Hematopoietic multipotent progenitor cell treated with erythropoietin and hydrocortisone succinate and interleukin-3 and kit ligand, for 8 days (in vitro differentiated cells): ENCODE measurements at places on chromosomes 16 and 17.

GRCh38 chr17:78357177-78357586 lies 2.7 kb downstream of the SOCS3 start:
- no peak for DNase-seq

- DNase-seq: no peak
Measured at GRCh38 chr16:15618392-15618791, 24.6 kb downstream of the MARF1 start.

GRCh38 chr16:12043953-12044352 lies 67.4 kb downstream of the SNX29 start:
- DNase-seq: no peak

GRCh38 chr17:78729641-78730040 lies 52.4 kb downstream of the CYTH1 start:
- DNase-seq: no peak

DNA sequence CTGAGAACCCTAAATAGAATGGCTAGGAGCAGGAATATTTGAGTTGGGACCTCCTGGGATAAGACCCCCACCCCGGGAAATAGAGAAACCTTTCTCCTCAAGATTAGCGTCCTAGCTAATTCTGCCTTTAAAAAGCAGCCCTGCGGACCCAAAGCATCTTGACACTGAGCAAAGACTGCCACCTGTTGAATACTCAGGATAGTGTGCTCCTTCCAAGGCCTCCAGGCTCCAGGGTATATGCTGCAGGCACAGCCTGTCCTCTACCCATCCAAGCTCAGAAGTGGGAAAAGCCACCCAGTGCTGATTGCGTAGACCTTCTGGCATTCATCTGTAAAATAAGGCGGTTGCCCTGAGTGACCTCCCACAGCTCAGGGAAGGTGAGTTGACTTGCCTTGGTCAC lies 456.2 kb upstream of the DYNLRB2 start:
- peak; percentile 28 for DNase-seq

DNA sequence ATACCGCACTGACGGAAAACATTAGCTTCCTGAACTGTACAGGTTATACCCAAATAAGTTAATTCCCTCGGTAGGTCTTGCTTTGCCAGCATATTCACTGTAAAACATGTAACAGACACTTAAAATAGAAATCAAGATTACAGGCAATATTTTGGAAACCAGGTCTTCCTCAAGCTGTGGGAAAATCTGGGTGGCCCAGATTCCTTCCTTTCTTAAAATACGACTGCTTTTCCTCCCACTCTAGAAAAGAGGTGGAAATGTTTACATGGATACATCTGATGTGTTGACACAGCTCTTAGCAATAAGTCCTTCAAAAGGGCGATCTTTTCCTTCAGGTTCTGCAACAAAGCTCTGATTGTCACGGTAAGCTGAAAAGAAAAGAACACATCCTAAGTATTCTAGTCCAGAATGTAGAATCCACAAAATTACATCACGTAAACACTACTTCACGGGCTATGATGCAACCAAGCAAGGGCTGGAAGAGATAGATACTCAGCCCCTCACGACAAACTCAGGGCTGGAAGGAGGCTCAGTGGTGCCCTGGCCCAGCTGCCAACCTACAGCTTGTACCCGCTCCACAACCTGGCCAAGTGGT lies 18.4 kb downstream of the STX8 start:
- no peak for DNase-seq

DNA sequence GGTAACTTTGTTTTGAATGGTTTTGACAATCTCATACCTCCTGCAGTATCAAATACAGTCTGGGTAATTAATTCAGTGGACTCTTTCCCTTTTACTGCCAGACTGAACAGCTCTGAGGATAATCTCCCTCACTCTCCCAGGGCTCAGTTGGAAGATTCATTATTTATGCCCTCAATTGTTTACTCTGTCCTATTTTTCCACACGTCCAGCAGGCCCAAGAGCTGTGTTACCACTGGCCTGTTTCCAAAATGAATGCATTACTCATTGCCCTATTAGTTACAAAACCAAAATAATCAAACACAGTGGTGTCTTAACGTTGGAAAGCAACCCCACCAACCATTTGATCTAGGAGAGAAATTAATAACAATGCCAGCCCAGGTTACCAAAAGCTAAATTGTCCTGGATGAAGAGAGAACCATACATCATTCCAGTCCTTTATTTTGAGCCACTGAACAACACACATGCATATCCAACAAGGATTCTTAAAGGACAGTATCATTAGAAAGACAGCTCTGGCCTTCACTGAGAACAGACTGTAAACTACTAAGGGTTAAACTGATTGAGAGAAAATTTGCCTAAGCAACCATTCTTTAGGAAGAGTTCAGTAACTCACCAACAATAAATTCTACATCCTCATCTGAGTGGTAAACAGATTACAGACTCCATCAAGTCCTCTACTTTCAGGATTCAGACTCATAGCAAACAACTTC lies 34.5 kb downstream of the FAM222B start:
- DNase-seq: no peak

- no peak for DNase-seq
Measured at GRCh38 chr16:71327720-71328119, 30.8 kb upstream of the CALB2 start.

DNA sequence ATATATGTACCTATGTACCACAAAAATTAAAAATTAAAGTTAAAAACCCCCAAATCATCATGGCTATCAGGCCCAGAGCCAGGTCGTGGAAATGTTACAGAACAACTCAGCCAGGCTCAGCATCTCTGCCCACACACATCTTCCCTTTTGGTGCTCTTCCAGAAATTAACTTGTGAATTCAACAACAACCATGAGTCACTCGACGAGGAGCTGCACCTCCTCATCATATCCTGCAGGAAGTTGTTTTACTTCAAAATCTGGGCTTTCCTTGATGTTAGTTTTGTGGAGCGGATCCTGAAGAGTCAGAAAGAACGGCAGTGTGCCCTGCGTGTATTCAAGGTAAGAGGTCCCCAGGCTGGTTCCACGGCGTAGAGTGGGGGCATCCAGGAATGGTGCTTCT lies 10.6 kb downstream of the FBXO39 start:
- DNase-seq: no peak

- DNase-seq: no peak
Measured at GRCh38 chr16:21161211-21161610, 2.7 kb downstream of the LDAF1 start.

DNA sequence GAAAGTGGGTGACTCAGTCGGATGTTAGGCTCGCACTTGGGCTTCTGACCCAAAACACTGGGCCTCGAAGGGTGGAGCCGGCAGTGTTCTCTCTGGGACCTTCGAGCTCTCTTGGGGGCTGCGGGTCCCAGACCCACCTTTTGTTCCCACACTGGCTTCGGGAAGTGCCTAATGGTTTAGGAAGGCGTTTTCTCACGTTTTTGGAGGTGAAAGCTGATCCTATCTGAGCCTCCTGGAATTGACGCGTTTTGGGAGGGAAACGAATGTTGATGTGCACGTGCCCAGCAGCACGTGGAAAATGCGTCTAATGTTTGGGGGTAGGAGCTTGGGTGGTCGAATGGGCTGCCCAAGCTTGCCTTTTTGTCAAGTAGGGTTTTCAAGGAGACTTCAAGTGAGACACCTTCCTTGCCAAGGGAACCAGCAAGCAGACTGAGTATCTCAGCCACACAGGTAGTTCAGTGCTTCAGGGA lies 666 bp downstream of the HGS start:
- peak; percentile 37 for DNase-seq

GRCh38 chr16:83977056-83977815 lies 9.2 kb downstream of the NECAB2 start:
- DNase-seq: no peak

DNA sequence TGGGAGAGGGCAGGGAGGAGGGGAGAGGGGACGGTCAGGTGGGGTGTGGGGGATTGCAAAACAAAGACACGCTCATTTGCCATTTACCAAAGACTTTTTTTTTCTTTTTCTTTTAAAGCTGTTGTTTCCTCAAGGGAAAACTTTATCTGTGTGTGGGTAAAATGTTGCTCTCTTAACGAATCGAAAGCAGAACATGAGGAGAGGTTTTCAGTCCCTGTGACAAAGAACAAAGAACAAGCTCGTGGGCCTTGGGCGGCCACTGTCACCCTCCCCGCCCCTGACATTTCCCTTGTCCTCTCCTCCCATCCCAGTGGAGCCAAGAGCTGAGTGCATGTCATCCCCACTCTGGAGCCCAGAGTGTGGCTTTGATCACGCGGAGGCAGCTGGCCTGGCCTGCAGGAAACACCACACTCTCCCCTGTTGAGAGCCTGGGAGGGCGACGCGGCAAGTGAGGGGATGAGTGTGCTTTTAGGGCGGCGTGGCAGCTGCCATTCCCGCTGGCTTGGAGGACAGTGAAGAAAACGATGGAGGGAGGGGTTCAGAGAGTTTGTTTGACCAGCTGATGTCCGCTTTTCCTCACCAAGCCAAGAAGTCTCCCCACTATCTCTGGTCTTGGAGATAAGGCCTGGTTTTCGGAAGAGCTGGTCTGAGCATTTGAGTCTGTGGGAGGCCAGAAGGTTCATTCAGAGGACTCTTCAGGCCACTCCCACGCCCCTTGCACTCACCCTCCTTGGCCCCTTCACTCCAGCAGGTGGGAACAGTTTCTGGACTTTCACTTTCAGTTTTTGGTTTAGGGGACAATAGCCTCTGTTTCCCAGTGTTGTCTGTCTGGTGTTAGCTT lies 11.4 kb downstream of the CCR7 start:
- DNase-seq: peak; percentile 48

GRCh38 chr17:79942591-79943346 lies 92.9 kb downstream of the TBC1D16 start:
- DNase-seq: no peak

- no peak for DNase-seq
Measured at GRCh38 chr16:54135361-54136275, 151.0 kb downstream of the IRX3 start.

GRCh38 chr17:57632294-57632693 lies 112.8 kb downstream of the CCDC182 start:
- no peak for DNase-seq

- no peak for DNase-seq
Measured at GRCh38 chr16:8764525-8765250, 32.8 kb downstream of the TMEM186 start.

DNA sequence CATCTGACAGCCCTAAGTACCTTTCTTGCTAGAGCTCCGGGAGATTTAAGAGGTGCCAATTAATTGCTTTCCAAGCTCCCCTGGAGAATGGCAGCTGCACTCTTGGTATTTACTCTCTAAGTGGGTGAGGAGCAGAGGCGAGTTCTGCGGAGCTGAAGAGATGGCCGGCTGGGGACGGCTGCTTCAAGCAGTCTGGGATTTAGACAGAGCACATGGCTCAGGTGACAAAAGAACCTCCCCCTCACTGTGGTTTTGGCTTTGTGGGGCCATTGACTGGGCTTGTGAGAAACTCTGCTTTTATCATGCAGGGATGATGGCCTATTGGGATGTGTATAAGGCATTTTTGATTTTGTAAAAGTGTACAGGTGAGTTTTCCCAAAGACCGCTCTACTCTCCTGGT lies 239.3 kb upstream of the EEF2KMT start:
- no peak for DNase-seq

- DNase-seq: peak; percentile 8
Measured at GRCh38 chr16:59067205-59067604, 333.1 kb upstream of the GOT2 start.

DNA sequence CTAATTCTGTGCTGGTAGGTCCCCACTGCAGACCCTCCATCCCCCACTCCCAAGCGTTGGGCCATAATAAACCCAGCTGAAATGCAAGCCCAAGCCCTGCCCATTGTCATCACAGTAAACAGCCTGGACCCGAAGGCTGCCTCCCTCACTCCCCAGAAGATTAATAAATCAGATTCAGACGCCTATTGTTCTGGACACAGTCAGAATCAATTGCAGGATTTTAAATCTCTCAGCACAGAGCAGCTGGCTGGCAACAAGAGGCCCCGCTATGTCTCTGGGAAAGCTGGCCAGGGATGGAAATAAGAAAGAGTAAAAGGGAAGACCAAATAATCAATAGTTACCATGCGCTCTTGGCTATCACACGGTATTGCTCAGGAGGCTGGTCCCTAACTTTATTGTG lies 93.9 kb downstream of the C17orf67 start:
- DNase-seq: no peak

DNA sequence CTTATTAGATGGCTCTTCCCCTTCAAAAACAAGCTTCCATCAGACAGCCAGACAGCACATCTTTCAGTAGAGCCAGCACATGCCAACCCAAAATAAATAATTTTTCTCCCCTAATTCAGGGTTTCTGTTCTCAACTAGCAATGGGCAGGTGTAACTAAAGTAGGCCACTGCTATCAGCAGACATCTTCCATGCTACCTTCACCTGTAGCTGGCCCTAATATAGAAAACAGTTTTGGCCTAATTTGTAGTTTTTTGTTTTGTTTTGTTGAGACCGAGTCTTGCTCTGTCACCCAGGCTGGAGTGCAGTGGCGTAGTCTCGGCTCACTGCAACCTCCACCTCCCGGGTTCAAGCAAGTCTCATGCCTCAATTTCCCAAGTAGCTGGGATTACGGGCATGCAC lies 29.2 kb upstream of the EFCAB3 start:
- no peak for DNase-seq

- DNase-seq: no peak
Measured at GRCh38 chr16:17193566-17194100, 277.1 kb downstream of the XYLT1 start.

GRCh38 chr16:88618182-88618955 lies 20.0 kb upstream of the IL17C start:
- no peak for DNase-seq

- no peak for DNase-seq
Measured at GRCh38 chr17:44916781-44917241, 1.5 kb upstream of the GFAP start.

DNA sequence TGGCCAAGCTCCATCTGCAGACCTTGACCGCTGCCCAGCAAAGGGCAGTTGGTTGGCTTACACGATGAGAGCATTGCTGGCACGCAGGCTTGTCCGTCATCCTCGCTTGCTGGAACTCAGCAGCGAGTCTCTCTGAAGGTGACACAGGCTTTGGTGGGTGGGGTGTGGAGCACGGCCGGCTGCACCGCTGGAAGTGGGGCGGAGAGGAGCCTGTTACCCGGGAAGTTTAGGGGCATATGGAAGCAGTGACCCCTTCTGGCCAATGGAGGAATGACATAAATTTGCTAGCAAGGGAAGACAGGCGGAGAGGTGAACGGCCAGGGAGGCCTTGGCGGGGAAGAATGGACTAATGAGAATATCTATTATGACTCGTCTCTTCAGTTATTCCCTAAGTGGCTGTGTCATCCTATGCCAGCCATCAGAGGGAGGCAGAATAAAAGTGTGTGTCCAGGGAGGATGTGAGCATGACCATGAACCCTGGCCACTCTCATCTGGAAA lies 65.9 kb upstream of the SDK2 start:
- peak; percentile 67 for DNase-seq

DNA sequence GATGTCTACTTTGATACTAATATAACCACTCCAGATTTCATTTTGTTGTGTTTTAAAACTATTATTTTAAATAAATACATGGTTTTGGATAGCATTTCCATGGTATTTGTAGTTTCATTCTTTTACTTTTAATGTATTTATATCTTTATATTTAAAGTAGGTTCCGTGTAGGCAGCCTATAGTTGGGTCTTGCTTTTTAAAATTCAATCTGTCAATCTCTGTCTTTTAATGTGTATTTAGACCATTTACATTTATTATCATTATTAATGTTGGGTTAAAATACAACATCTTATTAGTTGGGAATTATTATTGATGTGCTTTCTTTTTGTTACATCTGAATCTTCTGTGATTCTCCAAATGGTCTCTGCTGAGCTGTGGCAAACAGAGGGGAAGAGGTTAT lies 412.1 kb downstream of the NPIPA7 start:
- no peak for DNase-seq

GRCh38 chr17:67637901-67638641 lies 79.7 kb upstream of the NOL11 start:
- DNase-seq: no peak

- DNase-seq: no peak
Measured at GRCh38 chr17:40598619-40599467, 33.6 kb upstream of the CCR7 start.
